ENCODE measurements at places on chromosomes 12 and 14. TPM values are rescaled to one million over a fixed set of nuclear protein-coding genes. Genes with fewer than 3 reads are reported as not detected.
A peak's percentile ranks its signal among the peaks of the same experiment; 100 is the strongest.

The RAD9B gene
- 0.52 TPM for total RNA-seq

The CLEC2A gene
- total RNA-seq: not detected

The POMT2 gene
- 20.6 TPM for total RNA-seq

The APOLD1 gene
- total RNA-seq: 3.9 TPM

The PRKD1 gene
- total RNA-seq: 4.8 TPM

The FBLN5 gene
- total RNA-seq: 0.50 TPM

The ENDOU gene
- total RNA-seq: 1.5 TPM

The DCAF5 gene
- total RNA-seq: 43.6 TPM

The IL31 gene
- not detected for total RNA-seq

The SLC8A3 gene
- total RNA-seq: 0.85 TPM

The POTEG gene
- total RNA-seq: 0.44 TPM

The GUCY2C gene
- not detected for total RNA-seq

The FSCB gene
- 0.26 TPM for total RNA-seq

The KCNC2 gene
- total RNA-seq: 2.3 TPM

The ETFBKMT gene
- total RNA-seq: 2.9 TPM

The OR4M1 gene
- total RNA-seq: 0.09 TPM

The KCNK10 gene
- 5.2 TPM for total RNA-seq

DNA sequence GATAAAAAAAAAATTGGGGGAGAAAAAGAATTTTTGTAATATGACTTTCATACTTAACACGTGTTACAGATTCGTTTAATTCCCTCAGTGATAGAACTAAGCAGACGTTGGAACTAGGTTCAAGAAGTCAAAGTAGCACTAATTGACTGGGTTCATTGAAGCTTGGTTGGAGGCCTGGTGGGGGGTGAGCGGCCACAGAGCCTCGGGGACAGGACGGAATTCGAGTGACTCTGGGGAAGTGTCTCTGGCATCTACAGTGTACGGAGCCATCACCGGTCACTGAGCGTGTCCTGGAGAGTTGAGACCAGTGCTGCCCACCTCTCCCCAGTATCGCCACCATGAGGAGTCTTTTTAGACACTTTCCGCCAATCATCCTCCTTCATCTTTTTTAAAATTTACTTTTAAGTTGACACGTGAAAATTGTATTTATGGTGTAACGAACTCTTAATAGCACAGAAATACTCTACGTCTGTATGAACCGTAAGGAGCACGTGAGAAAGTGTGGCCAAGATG, 1.3 kb downstream of the ZFYVE21 start:
- no peak for ATAC-seq

GRCh38 chr14:93107453-93107852, 8.3 kb downstream of the ITPK1 start:
- no peak for ATAC-seq

DNA sequence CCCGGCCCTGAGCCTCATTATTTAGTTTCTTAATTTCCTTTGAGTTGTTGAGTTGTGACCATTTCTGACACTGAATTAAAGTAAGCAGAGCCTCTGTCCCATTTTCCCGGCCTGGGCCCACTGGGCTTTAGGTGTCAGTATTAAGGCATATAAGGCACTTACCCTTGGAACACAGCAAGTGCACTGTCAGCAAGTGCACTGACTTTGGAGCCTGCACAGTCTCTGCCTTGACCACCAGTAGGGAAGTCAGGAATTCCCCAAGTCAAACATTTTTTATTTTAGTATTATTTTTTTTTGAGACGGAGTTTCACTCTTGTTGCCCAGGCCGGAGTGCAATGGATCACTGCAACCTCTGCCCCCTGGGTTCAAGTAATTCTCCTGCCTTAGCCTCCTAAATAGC, 56.6 kb downstream of the MAX start:
- no peak for ATAC-seq

- no peak for ATAC-seq
These were observed 119.6 kb downstream of the SLC8A3 start for GRCh38 chr14:70069186-70069585.

- peak; percentile 31 for ATAC-seq
These were observed 593 bp downstream of the UNC119B start for GRCh38 chr12:120710805-120711296.

GRCh38 chr12:123805173-123805572, 43.1 kb downstream of the DNAH10 start:
- no peak for ATAC-seq

DNA sequence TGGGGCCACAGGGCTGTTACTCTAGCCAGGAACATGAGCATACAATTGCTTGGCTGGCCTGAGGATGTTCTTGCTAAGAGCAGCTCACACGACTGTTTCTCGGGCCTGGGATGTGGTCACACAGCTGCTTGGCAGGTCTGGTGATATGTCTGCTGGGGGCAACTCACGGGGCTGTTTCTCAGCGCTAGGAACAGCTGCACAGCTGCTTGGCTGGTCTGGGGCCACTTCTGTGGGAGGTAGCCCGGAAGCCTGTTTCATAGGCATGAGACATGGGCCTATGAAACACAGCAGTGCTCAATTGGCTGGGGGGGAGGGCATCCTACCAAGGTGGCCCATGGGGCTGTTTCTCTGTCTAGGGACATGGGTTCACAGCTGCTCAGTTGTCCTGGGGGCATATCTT, 73.4 kb upstream of the DDHD1 start:
- no peak for ATAC-seq

GRCh38 chr12:128606538-128606937, 217.2 kb downstream of the SLC15A4 start:
- no peak for ATAC-seq

- ATAC-seq: no peak
These were observed 208.7 kb downstream of the NELL2 start for GRCh38 chr12:44667461-44667860.

GRCh38 chr14:50531595-50532501, 521 bp downstream of the MAP4K5 start:
- peak; percentile 66 for ATAC-seq

DNA sequence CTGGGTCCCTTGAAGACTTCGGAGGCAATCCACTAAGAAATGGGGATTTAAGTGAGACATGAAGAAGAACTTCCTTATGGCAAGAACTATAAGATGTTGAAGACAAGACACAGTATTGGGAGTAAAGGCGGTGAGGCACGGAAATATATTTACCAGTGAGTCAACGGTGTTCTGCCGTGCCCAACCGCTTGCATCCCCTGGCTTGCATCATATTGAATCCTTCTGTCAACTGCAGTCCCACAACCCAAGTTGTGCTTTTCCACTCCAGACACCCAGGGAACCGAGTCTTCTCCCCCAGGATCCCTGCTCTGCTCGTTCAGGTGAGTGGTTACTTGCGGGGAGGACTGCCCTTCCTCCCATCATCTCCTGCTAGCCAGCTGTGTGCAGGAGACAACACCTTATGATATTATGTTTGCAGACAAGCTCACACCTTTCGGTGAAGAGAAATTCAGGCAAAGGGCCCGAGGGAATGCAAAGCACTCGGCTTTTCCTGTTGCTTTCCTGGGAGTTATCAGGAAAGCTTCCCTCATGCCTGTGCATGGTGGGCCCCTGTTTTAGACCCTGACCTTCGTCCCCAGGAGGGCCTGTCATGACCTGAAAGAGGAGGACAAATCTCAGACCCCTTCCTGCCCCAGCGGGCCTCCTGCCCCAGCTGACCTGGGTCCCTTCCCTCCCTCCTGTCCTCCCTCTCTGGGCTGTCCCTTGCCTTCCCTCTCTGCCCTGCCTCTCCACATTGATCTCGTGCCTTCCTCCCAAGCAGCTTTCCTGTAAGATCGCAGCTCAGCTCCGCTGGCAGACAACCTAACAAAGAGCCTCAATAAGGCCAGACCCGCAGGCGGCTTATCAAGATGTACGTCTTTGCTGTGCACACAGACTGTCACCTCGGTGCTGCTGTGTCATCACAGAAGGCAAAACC, 4.3 kb upstream of the LRTM2 start:
- ATAC-seq: peak; percentile 45

DNA sequence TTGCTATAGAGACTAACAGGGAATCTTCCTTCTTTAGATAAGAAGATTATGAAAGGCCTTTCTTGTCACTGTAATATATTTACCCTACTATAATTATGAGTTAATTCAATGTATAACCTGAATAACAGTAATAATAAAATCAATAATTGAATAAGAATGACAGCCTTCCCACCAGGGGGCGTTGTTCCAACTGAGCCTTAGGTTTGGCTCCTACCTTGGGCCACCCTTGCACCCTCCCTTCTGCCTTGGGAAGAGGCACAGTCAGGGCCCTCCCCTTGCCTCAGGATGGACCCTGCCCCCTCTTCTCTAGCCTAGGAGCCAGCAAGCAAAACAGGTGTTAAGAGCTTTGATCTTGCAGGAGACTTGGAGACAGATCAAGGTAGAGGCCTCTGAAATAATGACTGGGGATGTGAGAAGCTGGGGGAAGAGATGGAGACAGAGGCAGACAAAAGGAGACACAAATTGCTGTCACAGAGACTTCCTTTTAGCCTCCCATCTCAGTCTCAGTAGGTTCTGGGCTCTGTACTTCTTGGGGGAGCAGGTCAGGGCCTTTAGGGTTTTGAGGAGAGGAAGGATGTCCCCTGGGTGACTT, 40.1 kb upstream of the CISTR start:
- no peak for ATAC-seq

- no peak for ATAC-seq
These were observed 69.6 kb upstream of the SLCO1C1 start for GRCh38 chr12:20625531-20625930.

GRCh38 chr14:104559028-104559803, 20.3 kb upstream of the C14orf180 start:
- ATAC-seq: no peak

DNA sequence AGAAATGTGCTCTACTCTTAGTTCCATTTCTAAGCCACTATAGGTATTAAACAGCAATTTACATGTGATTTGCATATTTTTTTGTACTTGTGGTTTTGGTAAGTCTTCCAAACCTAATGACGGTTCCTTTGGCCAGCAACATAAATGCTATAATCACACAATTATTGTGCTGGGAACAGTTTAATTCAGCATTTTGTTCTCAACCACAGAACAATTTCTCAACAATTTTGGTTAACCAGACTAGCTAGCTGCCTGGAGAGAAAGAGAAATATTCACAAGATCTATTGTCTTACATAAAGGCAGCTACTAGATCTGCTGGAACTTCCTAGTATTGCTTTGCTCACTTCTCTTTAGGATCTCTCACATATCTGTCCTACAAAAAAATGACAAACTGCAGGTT, 265.3 kb downstream of the SOX5 start:
- ATAC-seq: no peak

GRCh38 chr12:108839018-108839889, 18.1 kb downstream of the SSH1 start:
- no peak for ATAC-seq

DNA sequence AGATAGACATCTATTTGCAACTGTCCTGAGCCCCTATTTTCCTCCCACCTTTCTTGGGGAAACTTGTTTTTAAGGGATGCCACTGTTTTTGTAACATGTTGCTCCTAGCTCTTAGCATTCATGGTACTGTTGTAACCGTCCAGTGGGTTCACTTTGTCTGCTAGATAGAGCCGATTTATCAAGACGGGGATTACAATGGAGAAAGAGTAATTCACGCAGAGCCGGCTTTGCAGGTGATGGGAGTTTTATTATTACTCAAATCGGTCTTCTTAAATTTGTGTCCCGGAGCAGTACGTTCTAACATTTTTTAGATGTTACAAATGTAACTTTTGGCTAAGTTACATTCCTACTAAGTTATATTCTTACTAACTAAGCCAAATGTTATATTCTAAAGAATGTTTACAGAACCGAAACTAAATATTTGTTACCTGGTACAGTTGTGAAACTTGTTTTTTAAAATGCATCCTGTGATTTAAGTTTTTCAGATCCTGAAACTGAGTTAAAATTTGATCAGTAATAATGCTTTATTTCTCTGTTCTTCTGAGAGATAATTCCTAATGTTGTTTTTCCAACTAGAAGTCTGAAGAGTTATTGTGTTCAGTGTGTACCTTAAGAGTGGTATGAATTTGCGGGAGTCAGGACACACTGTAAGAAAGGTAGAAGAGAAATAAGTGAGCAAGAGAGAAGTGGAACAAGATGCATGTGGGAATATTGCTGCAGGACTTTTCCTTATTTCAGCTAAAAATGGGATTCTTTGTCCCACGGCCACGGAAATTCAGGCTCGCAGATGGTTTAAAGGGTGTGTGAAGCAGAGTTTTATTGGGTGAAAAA, 20.6 kb upstream of the CLEC2D start:
- ATAC-seq: no peak

- ATAC-seq: peak; percentile 60
These were observed 7.5 kb upstream of the SERPINA5 start for GRCh38 chr14:94573475-94574277.

GRCh38 chr12:58342736-58343135, 401.4 kb downstream of the ATP23 start:
- no peak for ATAC-seq

DNA sequence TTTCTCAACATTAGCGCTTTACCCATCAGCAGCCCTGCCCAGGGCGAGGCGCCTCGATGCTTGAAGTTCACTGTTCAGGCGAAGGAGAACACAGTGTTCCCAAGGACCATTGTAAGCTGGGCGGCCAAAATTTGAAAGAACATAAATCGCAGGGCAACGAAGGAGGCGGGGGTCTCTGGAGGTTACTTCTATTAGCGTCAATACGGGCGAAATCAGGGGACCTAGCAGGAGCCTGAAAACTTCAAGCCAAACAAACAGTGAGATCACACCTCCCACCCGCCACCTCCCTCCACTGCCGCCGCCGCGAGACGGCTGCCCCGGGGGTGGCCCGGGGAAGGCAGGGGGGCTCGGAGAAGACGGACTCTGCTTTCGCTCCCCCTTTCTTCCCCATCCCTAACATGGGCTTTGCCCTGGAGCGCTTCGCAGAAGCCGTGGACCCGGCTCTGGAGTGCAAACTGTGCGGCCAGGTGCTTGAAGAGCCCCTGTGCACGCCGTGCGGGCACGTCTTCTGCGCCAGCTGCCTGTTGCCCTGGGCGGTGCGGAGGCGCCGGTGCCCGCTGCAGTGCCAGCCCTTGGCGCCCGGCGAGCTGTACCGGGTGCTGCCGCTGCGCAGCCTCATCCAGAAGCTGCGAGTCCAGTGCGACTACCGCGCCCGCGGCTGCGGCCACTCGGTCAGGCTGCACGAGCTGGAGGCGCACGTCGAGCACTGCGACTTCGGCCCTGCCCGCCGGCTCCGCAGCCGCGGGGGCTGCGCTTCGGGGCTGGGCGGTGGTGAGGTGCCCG, at the start of gene PDZRN4:
TSS of gene PDZRN4 (plus strand) at position 263 of the 783 bp plus-strand sequence.
- no peak for ATAC-seq

All from motor neuron (in vitro differentiated cells).